Stimulated activated CD4-positive, alpha-beta T cell treated with anti-CD3 and anti-CD28 coated beads, Interleukin-4, amount 100 ng/mL, for 24 hours (primary cell): ENCODE measurements at places on chromosomes 4 and X.

DNA sequence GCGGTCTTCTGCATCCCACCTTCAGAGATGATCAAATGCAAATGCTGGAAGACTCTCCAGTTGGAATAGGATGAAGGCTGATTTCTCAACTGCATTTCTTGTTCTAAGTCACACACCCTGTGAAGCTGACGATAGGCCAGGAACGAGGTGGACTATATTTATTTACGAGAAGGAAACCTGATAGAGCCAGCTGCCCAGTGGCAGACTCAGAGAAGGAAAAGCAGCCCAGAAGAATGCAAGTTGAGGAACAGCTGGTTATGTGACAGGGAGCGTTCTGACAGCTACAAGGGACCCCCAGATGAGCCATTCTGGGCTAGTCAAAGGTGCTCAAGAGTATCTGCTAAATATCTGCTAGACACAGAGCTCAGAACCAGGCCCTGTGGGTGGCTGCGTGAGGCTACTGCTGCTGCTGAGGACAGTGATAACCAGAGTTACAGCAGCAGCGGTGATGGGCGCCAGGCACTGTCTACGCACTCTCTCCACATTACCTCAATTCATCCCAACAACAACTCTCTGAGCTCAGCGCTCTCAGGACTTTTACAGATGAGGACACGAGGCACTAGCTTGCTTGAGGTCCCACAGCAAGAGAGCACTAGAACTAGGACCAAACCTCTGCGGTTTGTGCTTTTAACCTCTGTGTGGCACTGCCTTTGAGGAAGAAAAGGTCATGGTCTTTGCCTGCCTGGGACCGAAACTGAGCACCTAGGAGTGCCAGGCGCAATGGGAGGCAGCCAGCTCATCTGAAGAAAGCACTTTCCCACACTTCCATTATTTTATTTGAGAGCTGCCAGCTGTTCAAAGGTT, 69.0 kb downstream of the GATB start:
- no peak for DNase-seq

- DNase-seq, result no peak
Observed at GRCh38 chr4:10345381-10345784, 111.8 kb downstream of the ZNF518B start.

GRCh38 chrX:119573840-119574393, 446 bp upstream of the UBE2A start:
- no peak for DNase-seq

GRCh38 chrX:150365990-150366911, 3.1 kb downstream of the MAMLD1 start:
- no peak for DNase-seq

DNA sequence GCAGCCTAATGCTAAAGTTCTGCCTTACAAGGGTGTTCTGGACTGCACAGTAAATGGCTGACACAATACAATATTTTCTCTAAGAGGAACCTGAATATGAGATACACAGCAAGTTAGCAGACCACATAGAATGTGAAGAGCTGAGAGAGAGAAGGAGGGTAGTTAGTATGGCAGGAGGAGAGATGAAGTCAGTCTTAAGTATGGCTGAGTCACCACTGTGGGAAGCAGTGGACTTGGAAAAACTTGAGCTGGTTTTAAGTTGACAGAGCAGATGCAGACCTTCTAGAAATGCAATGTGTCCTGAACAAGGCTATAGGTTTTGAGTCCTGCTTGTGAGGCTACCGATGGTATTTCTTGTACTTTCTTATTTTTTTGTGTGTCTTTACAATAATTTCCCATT, 172.5 kb downstream of the SH2D1A start:
- no peak for DNase-seq

DNA sequence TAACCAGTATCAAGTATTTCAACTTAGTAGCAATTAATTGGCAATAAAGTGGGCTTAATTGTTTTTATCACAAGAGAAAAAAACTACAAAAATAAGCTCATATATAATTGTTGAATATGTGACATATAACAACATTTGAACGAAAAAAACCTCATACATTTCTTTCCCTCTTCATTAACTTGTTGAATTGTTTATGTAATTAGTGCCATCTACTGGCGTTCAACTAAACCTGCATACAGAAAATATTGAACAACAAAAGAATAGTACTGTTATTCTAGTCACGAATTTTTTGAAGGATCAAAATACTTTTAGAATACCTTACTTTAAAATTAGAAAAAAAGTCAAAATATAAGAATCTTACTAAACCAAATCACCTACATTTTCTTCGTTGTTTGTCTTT, 586.5 kb upstream of the FTHL17 start:
- no peak for DNase-seq

DNA sequence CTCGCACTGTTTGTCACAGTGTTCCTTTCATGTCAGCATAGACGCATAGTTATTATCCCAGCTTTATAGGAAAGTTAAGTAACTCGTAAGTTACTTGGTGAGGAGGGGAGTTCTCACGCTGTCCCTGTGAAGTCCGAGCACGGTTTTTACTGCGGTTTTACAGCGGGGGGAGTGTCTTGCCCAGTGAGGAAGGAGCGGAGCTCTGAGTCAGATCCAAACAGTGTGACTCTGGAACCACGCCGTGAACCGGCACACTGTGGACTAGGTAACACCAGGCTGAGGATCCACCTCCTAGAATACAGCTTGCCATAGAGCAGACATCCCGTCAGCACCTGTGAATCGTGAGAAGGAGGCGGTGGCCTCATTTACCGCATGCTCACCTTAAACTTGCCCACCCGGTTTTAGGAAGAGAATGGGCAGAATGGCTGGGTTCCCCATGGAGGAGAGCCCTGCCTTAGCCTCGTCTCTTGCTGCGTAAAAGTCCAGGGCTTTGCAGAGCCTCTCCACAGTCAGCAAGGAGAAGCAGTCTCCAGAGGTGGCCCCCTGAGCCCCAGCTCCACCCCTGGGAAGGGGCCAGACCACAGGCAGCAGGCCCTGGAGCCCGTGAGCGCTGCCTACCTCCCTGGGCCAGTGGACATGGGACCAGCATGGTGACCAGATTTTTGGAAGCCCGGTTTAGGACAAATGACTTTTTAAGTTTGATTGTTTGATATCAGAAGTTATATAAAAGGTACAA, 40.2 kb upstream of the HGFAC start:
- no peak for DNase-seq

- DNase-seq, result no peak
Observed at GRCh38 chr4:124321364-124321763, 391.2 kb downstream of the ANKRD50 start.

- no peak for DNase-seq
Observed at GRCh38 chr4:181200076-181200475, 1043.1 kb upstream of the TENM3 start.

DNA sequence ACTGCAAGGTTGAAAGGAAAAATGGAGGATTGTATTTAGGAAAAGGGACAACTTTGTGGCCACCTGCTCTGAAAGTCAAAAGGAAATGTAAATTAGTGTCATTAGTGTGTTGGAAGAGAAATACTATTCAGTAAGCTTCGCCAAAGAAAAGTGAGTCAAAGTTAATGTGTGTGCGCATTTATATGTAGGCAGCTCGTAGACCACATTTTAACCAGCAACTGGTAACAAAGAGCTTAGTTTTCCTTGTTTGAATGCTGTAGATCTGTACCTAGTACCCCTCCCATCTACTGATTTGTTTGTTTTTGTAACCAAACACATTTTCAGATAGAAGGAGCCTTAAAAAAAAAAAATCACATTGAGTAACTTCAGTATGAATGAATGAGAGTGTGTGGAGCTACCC, 69.3 kb downstream of the GPAT3 start:
- DNase-seq, result no peak

DNA sequence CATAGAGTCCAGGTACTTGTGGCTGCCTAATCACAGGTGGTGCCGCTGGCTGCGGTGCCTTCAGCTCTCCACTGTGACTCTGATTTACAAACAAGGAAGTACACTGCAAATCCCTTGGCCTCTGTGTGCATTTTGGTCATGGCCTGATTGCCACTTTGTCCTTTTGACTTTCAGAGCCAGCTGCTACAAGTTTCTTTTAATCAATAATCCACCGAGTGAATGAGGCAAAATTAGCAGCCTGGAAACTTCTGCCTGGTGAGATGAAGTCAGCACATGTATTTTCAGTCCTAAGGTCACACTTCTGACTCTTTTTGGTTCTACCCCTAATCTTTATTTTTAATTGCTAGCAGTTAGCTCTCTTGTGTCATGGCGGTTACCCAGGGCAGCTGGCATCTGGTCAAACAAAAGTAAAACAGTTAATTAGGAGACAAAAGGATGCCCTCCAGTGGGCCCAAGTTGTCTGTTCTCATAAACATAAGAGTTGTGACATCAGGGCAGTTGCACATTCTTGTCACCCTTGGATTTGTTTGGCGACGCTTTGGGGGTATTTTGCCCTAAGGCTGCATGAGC, 62.3 kb upstream of the LNX1 start:
- DNase-seq, result no peak

DNA sequence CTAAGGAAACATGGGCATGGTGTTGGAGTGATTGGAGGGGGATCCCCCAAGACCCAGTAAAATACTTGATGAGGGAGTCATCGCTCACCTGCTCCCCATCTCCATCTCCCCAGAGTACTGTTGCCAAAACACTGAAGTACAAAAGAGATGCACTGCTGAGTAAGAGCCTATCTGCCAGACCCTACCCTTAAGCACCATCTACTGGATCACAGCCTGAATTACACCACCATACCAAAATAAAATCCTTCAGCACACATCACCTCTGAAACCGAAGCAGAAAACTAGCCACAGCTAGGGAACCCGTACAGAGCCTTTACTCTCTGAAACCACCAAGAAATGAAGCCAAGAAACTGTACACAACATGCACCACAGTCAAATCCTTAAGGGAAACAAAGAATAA, 466.3 kb upstream of the ACTRT1 start:
- no peak for DNase-seq

DNA sequence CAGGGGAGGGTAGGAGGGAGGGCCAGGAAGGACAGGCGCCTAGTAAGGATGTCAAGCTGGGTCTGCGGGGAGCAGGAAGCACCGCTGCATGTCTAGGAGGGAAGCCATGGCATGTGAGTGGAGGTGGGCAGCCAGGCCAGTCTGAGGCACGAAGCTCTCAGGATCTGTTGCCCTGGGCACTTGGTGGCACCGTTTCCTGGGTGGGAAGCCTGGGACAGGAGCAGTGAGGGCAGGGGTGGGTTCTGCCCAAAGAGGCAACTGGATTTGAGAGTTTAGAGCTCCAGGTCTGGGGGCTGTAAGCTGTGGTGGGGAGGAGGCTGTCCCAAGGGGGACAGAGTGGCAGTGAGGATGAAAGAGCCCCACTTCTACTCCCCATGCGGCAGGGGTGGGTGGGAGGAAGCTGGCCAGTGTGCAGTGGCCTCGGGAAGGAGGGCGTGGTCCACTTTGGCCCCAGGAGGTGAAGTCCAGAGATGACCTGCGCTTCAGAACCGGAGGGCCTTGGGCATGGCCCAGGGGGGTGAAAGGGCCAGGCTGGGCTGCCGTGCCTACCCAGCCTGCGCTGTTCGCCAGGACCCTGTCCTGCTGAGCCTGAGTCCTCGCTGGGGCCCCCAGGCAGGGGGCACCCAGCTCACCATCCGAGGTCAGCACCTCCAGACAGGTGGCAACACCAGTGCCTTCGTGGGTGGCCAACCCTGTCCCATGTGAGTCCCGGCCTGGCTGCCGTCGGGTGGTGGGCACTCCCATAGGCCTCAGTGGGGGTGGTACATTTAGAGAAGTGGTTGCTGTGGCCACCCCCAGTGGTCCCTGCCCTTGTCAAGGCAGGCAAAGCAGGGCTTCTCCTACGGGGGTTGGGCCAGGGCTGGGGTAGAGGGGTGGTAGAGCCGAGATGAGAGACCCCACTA, 8.3 kb upstream of the SRPK3 start:
- DNase-seq, result no peak

DNA sequence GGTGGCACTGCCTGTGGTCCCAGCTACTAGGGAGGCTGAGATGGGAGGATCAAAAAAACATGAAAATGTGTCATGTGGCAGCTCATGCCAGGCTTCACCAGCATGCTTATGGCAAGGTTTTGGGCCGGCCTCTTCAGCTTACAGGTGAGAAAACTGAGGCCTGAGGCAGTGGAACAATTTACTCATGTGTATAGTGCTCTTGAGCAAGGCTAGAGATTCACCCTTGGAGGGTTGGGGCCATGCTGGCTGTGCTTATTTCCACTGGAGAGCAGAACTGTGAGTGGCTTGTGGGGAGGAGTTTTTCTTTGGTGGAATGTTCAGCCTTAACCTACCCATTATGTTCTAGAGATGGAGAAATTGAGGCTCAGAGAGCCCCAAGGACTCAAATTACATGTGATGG, 31.8 kb downstream of the NSD2 start:
- DNase-seq, result no peak

DNA sequence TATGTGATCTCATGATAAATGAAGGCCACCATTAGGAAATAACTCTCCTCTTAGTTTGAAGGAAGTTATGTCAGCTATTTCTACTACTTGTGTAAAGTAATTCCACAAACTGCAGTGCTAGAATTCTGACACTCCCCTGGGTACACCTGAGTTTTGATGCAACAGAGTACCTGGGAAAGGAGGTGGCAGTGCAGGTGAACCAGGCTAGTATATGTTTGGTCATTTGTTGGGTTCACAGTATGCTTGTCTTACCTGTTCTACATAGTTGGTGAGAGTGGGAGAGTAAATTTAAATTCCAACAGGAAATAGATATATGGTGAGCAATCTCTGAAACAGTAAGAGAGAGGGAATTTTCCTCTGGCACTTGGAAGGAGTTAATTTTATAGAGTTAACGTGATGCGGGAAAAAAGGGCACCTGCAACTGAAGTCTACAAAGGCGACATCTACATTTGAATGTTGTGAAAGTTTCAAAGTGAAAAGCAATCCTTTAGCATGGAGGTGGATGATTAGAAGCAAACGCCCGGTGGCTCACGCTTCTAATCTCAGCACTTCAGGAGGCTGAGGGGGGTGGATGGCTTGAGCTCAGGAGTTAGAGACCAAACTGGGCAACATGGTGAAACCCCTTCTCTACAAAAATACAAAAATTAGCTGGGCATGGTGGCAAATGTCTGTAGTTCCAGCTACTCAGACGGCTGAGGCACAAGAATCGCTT, 8.3 kb upstream of the SLC10A6 start:
- DNase-seq, result no peak

DNA sequence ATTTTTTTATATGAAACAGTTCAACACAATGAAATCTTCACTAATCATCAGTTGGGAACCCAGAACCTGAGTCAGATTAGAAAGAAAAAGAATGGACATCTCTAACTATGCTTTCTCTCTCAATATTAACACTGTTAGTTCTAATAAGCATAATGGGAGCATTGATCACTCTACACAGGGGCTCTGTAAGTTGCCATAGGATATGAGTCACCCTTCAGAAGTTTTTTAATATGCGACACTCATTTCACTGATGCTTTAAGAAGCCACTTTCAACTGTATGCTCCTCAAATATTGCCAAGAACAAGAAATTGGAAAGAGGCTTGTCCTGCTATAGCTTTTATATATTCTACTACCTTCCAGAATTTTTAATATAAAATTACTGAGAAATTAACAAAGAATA, 187.0 kb downstream of the AASDH start:
- no peak for DNase-seq

DNA sequence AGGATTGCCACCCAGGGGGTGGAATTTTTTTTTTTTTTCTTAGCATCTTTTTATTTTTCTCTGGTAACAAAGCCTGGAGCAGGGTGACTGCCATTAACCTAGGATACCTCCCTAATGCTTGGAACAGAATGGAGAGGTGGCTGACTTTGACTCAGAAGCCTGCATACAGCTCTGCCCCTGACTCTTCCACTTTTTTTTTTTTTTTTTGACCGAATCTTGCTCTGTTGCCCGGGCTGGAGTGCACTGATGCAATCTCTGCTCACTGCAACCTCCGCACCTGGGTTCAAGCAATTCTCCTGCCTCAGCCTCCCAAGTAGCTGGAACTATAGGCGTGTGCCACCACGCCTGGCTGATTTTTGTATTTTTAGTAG, 341 bp upstream of the SLC2A9 start:
- DNase-seq, result no peak

GRCh38 chr4:159153669-159154068, 50.8 kb downstream of the RAPGEF2 start:
- no peak for DNase-seq
